ENCODE measurements at places on chromosomes 4 and X.

- no peak for DNase-seq
Measured at GRCh38 chr4:95985051-95985450, 145.2 kb downstream of the PDHA2 start.

DNA sequence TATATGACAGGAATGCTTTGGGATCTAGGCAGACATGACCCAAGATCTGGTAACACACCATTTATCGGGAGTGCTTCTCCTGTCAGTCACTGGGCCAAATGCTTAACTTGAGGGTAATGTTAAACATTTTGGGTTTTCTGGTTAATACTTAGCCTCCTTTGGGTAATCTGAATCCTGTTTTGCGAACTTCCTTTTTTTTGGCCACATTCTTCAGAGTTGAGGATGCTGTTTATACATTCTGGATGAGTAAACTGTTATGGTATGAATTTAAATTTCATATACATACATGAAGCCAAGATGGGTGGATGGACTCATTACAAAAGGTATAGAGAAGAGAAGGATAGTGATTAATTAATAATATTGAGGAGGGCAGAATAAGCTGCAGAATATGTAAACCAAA lies 36.1 kb downstream of the MID1IP1 start:
- DNase-seq = no peak

- DNase-seq = no peak
Measured at GRCh38 chr4:122842984-122843531, 16.4 kb downstream of the FGF2 start.

DNA sequence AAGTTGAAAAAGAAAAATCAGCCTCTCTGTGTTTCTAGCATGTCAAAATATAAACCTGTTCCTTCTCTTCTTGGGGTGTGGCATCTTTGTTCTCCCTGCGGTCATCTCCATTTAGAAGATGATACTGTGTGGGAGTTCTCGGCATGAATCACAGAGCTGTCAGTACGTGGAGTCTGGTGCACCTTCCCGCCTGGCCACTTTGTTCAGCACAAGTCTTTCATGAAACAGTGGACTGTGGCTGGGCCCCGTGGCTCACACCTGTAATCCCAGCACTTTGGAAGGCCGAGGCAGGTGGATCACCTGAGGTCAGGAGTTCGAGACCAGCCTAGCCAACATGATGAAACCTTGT lies 166.5 kb downstream of the MAML3 start:
- peak; percentile 32 for DNase-seq

GRCh38 chrX:72141372-72142004 lies 9.8 kb upstream of the RTL5 start:
- no peak for DNase-seq

- DNase-seq = no peak
Measured at GRCh38 chr4:61614231-61614630, 414.1 kb downstream of the ADGRL3 start.

GRCh38 chrX:19991350-19991718 lies 473 bp upstream of the BCLAF3 start:
- DNase-seq = no peak

DNA sequence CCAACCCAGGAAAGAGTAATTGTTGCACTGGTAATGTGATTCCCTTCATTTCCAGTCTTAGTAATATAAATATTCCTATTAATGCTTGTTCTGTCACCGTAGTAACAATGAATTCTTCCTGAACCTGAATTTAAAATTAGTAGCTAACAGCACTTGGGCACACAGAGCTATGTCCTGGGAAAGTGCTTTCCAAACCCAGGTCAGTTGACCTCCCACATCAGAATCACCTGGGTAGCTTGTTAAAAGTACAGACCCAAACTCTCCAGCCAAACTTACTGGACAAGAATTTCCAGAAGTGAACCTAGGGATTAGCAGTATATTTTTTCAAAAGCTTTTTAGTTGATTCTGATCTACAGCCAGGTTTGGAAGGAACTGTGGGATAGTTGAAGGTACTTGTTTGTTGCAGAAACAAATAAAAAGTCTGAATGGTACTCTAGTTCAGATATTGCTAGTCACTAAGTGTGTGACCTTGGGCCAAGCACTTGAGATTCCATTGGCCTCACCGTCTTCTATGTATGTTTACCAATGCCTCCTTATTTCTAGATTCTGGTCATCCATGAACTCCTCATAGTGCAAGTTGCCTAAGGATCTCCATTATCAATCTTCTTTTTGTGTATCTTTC lies 192.9 kb upstream of the CNKSR2 start:
- DNase-seq = no peak
